ENCODE measurements at places on chromosomes 5 and 9.

DNA sequence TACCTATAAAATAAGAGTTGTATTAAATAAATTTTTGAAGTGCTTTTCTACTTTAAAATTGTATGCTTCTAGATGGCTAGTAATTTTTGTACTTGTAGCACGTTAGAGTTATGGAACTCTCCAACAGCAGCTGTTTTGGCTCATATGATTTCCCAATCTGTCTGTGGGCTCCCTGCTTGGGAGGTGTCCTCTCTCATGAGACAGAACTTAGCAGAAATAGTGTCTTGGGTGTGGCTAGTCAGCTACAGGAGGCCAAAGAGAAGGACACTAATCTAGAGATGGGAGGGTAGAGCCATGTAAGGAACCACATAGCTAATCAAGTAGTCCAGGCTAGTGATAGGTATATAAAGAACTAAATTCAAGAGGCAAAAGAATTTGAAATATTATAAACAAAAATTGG, 78.4 kb upstream of the DAB2 start:
- no peak for DNase-seq

DNA sequence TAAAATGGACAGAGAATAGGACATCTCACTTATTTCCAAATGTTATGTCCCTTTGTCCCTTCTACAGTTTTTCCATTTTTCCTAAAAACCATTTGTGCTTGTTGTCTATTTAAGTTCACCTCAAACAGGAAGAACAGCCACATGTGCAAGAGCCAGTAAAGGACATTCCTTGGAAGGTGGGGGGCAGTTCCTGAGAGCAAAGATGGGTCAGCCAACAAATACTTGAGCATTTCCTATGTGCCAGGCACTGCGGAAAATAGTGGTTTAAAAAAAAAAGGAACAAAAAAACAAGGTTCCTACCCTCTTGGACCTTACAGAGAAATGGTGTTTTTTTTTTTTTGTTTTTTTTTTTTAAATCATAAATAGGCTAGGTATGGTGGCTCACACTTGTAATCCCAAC, 26.8 kb downstream of the ANP32B start:
- DNase-seq = no peak

GRCh38 chr5:113070901-113071300, 94.3 kb downstream of the DCP2 start:
- DNase-seq = no peak

DNA sequence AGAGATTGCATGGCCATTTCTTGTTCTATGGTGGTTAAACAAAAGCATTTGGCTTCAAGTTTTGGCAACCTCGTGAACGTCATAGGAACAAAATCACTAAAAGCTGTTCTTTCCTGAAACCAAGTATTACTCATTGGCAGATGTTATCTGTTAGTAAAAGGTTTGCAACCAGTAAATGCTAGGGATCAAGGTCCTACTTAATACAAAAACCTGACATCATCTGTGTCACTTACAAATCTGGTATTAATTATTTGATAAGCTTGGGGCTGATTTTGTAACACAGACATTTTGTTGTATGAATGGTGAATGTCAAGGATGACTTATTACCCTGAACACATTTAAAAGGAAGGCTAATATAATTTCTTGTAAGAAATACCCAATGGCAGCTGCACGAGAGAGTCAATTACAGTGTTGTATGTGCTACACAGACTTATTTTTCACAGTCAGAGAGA, 486.4 kb upstream of the ZNF608 start:
- DNase-seq = no peak

- DNase-seq = no peak
These were observed 52.4 kb downstream of the DMRT2 start for GRCh38 chr9:1102642-1102970.

DNA sequence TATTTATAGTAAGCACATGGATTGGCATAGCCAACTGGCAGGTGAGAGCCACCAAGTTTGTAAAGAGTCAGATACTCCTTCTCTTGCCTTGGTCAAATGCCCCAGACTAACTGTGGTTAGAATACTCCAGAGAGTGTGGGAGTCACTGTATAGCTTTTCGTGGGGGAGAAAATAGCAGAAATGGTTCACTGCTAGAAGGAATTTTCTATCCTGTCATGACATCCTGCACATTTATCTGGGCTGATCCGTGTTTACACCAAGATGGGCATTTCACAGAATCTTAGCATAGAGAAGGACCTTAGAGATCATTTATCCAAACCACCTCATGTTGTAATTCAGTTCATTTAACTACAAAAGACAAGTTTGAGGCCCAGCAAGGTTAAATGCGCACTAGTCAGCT, 460.8 kb downstream of the ENC1 start:
- DNase-seq = no peak

GRCh38 chr9:93492327-93492726, 38.9 kb upstream of the FAM120AOS start:
- DNase-seq = no peak

GRCh38 chr5:72301557-72301956, 18.5 kb downstream of the MRPS27 start:
- DNase-seq = no peak

- no peak for DNase-seq
These were observed 34.5 kb downstream of the TRIO start for GRCh38 chr5:14177634-14178033.

GRCh38 chr9:114446036-114446435, 58.3 kb upstream of the AKNA start:
- no peak for DNase-seq

GRCh38 chr5:152673601-152674000, 268.5 kb upstream of the NMUR2 start:
- DNase-seq = no peak

- no peak for DNase-seq
These were observed 15.6 kb downstream of the TICAM2 start for GRCh38 chr5:115586525-115587146.

DNA sequence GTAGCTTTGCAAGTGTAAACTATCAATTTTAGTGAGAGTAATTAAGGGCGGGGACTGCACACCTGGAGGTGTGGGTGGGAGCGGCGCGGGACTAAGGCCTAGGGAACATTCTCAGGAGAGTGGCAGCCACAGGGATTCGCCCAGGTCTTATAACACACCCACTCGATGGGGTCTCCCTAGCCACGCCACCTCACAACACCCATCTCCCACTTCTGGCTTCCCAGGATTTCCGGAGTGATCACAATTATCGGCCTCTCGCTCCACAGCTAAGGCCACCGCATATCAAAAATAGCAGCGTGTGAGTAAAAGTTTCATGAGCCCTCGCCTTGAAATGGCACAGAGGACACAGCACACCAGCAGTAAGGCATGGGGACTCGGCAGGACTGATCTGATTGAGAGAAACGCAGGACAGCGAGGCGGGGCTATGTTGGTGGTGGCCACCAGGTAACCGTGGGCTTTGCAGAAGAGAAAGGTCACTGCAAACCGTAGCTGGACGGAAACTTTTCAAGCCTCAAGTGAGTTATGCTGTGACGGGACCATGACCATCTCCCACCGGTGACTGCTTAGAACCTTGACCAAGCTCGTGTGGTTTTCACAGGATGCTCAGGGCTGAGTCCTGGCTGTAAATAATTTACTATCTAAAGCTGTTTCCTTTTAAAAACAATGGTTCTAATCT, 1.1 kb upstream of the LPAR1 start:
- DNase-seq = no peak

- no peak for DNase-seq
These were observed 113.1 kb downstream of the RXRA start for GRCh38 chr9:134439368-134439784.

- no peak for DNase-seq
These were observed 3.6 kb downstream of the ERGIC1 start for GRCh38 chr5:172837640-172838039.

DNA sequence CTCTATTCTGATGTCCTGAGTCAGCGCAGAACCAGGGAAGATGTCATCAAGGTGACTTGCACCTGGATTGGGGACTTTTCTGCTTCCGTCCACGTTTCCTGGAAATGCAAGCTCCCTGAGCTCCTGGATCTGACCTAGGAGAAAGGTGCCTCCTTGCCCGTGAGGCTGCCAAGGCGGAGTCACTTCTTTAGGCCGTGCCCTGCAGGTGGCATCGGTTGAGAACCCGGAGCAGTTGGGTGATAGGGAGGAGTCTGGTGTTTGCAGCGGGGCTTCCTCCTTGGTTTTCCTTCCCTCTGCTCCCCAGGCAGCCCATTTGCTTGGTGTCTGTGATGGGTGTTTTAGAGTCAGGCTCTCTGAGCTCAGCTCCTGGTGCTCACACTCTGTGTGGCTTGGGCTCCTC, 15.2 kb downstream of the NANS start:
- DNase-seq = no peak

- DNase-seq = no peak
These were observed 32.1 kb downstream of the SEMA4D start for GRCh38 chr9:89465726-89466308.

GRCh38 chr5:160463740-160464465, 42.2 kb downstream of the PTTG1 start:
- DNase-seq = no peak

DNA sequence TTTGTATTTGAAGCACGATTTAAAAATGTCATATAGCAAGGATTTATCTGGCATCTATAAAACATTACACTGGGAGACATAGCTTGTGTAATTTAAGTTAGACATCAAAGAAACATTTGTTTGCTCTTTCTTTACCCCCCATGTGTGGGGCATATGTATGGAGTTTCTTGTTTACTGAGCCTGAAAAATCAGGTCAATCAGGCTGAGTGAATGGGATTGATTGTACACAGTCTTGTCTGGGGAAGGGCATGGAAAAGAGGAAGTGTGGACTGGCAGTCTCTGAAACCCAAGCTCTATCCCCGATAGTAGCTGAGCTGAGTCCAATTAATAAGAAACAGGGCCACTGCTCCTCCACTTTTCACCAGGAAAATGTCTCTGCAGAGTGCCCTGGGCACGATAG, 49.4 kb downstream of the SLC46A2 start:
- no peak for DNase-seq

All from NCI-H187 (cell line).